Left lung (tissue), 14 donors: ENCODE measurements at places on chromosomes 11 and 22. TPM values are rescaled to one million over a fixed set of nuclear protein-coding genes. Genes with fewer than 3 reads are reported as not detected.

GRCh38 chr11:19525714-19526113, 186.9 kb upstream of the NAV2 start:
- DNase-seq = no peak

DNA sequence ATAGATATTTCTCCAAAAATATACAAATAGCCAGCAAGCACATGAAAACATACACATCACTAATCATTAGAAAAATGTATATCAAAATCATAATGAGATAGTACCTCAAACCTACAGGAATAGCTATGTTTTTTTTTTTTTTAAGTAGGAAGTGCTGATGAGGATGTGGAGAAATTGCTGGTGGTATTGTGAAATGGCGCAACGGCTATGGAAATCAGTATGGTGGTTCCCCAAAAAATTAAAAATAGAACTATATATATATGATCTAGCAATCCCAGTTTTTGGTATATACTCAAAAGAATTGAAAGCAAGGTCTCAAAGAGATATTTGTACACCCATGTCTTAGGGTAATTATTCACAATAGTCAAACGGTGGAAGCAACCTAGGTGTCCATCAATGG, 46.0 kb upstream of the HIPK3 start:
- DNase-seq = no peak

The PTDSS2 gene
- total RNA-seq = 27.9 TPM

GRCh38 chr11:47378010-47378835, at the start of gene SPI1:
SPI1 (minus strand) TSS chr11:47378547; CDS start chr11:47378353, 194 bp downstream.
- peak; percentile 90 for DNase-seq

DNA sequence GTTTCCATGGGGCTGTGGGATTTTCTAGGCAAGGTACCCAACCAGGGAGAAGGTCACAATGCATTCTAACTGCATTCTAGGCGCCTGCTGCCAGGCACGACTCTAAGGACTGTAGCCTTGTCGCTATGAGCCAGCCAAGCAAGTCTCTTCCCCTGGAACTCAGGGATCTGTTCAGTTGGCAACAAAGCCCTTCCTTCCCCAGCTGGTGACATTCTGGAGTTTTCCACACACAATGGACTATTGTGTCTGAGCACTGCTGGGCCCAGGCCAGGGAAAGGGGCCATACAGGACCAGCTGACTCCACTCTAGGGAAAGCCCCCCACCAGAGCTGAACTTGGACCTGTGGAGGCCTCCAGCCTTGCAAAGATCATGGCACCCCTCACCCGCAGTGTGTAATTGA, 116.8 kb downstream of the RRAS2 start:
- no peak for DNase-seq

DNA sequence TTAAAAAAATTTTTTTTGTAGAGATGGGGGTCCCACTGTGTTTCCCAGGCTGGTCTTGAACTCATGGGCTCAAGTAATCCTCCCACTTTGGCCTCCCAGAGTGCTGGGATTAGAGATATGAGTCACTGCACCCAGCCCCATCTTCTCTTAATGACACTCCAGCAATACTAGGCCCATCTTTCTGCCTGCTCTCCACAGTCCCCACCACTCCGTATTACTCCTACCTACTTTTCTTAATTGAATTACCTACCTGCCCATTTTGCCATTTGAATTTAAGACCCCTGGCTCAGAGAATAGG, 2.0 kb upstream of the STIM1 start:
- DNase-seq = no peak

- no peak for DNase-seq
These were observed 106.0 kb downstream of the CSNK2A3 start for GRCh38 chr11:11247086-11247485.

GRCh38 chr11:20041499-20041898, 118.8 kb downstream of the DBX1 start:
- DNase-seq = no peak

DNA sequence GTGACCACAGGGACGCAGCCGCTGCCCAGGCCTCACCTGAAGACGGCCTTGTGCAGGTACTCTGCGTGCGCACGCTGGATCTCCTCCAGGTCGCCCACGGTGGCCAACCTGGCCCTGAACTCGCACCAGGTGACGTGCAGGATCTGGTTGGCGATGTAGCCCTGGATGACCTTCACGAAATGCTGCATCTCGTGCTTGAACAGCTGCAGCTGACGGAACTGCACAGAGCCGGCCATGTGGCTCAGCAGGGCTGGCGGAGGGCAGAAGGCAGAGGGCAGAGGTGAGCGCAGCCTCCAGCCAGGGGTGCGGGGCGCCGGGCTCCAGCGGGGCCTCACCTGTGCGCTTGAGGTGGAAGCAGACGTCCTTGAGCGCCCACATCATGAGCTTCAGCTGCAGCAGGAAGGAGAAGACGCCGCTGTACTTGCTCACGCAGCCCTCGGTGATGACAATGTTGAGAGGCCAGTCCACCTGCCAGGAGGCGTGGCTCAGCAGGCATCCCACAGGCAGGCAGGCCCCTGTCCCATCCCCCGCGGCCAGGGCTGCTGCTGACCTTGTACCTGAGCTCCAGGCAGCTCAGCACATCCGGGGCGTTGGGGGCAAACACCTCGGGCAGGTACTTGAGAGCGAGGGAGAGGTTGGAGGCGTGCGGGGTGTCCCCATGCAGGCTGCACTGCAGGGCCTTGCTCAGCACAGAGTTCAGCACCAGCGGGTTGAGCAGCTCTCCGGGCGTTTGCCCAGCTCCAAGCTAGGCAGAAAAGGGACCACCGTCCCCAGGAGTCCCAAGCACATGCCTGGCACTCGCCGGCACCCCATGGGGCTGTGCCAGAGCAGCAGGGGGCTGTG, 17.6 kb downstream of the SELENOO start:
- no peak for DNase-seq

DNA sequence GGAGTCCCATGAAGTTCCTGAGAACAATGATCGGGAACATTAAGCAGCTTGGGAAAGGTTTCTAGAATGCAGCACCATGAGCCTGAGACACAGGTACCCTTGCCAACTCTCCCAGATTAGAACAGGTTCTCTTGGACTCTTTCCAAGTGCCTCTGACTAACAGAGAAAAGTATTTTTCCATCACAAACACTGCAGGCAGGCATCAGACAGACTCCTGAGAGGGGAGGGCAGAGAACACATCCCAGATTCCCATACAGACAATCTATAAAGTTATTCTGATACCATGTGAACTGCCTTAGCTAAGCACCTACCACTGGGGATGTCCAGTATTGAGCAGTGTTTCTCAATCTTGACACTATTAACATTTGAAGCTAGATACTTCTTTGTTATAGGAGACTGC, 27.3 kb downstream of the SERGEF start:
- no peak for DNase-seq

DNA sequence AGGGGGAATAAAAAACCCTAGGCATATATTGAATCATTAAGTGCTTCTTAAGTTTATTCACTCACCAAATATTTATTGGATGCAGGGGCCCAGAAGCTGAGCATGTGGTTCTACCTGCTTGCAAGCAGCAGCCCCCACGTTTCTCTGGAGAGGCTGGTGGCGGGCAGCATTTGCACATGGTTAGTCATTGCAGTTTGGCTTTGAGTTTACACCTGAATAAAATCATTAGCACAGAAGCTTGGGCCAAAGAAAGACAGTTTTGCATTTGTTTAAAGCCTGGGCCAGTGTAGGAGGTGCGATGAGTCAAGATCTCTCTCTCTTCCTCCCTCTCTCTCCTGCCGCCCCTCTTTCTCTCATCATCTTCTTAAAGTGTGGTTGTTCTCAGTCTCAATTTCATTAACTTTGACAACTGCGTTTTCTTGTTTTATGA, 72.6 kb downstream of the C22orf31 start:
- no peak for DNase-seq

- no peak for DNase-seq
These were observed 114.0 kb upstream of the PLET1 start for GRCh38 chr11:112374486-112375140.

The MUC5AC gene
- total RNA-seq = not detected

The RIN1 gene
- total RNA-seq = 7.1 TPM

DNA sequence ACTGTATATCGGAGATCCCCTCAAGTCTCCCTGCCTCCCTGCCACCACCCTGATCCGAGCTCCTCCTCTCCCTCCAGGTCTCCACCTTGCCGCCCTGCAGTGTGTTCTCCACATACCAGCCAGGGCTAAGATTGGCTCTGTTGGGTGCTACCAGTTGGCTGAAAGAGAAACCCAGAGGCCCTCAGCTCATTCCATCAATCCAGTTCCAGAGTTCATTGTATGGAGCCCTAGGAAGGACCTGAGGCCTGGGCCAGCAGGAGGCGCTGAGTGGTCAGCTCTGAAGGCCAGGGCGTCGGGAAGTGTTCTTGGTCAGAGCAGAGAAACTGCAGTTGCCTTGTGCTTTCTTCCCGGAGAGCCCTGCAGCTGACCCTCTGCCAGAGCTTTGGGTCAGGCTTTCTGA, 2.2 kb upstream of the TOP3B start:
- DNase-seq = no peak

DNA sequence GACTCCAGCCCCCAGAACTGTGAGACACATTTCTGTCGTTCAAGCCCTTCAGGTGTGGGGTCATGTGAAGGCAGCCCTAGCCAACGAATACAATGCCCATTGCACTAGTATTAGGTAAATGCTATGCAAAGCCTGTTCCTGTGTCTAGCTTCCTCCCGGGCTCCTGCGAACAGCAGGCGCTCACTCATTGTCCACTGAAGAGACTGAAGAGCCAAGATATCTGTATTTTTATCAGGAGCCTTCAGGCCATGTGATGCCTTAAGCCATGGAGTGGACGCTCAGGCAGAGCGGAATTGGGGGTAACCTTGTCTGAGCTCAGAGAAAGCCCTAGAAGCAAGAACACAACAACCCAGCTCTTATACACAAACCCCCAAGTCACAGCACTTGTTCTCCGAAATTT, 4.2 kb upstream of the TMPRSS6 start:
- no peak for DNase-seq

The MS4A13 gene
- not detected for total RNA-seq

- peak; percentile 64 for DNase-seq
These were observed 1.1 kb downstream of the TTLL12 start for GRCh38 chr22:43185860-43186261.

DNA sequence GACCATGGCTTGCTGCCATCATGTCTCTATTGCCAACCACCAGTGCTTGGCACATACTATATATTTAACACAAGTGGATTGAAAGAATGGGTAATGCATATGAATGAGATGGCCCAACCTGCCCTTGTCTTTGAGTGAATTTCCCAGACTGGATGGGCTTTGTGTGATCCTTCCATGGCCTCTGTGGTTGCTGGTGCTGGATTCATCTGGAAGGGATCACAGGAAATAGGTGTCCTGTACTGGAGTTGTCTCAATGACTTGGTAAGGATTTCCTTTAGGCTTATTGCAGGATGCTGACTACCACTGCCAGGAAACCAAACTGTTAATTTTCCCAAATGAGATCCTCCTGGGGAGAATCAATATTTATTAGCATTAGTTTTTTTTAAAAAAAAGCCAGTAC, 328.6 kb downstream of the TMEM135 start:
- DNase-seq = no peak

GRCh38 chr22:41508770-41509170, 35.5 kb downstream of the POLR3H start:
- DNase-seq = no peak

The SLC22A25 gene
- total RNA-seq = not detected

GRCh38 chr22:30438559-30438958, 13.0 kb downstream of the MTFP1 start:
- DNase-seq = no peak
